ENCODE measurements at places on chromosomes 6 and 20.

GRCh38 chr6:160028487-160029275 lies 59.8 kb downstream of the IGF2R start:
- DNase-seq: no peak

DNA sequence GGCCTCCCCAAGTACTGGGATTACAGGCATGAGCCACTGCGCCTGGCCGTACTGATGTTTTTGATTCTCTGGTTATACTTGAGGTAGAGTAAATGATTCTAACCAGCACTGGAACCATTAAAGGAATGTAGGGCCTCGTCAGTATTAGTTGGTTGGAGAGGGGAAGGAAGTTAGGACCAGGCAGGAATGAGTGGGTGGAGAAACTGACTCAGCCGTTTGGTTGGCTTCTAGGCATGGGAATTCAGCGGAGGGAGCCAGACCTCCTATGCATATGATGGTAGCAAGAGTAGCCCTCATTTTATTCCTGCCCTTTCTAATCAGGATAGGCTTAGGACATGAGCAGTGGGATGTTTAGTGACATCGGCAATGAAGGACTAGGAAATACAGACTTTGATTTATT lies 19.0 kb upstream of the SERINC3 start:
- no peak for DNase-seq

DNA sequence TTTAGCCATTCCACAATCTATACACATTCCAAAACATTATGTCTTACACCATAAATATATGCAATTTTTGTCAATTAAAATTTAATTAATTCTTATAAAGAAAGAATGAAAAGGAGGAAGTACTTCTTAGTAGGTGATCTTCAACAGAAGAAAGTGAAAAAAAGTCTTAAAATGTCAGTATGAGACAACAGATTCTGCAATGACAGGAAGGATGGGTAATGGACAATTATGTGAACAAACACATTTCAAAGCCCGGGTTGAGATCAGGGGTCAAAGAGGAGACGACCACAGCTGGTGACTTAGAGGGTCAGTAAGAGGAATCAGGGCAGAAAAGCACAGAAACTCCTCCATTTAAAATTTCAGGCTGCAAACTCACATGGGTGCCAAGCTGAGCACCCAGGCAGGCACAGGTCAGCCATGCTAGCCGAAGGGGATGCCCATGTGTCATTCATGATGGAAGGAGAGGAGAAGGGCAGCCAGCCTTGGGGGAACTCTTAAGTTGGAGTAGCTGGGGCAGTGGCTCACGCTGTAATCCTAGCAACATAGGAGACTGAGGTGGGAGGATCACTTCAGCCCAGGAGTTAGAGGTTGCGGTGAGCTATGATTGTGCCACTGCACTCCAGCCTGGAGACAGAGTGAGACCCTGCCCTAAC lies 11.0 kb downstream of the VSX1 start:
- no peak for DNase-seq

GRCh38 chr6:157962601-157963302 lies 18.9 kb upstream of the SYNJ2 start:
- no peak for DNase-seq

DNA sequence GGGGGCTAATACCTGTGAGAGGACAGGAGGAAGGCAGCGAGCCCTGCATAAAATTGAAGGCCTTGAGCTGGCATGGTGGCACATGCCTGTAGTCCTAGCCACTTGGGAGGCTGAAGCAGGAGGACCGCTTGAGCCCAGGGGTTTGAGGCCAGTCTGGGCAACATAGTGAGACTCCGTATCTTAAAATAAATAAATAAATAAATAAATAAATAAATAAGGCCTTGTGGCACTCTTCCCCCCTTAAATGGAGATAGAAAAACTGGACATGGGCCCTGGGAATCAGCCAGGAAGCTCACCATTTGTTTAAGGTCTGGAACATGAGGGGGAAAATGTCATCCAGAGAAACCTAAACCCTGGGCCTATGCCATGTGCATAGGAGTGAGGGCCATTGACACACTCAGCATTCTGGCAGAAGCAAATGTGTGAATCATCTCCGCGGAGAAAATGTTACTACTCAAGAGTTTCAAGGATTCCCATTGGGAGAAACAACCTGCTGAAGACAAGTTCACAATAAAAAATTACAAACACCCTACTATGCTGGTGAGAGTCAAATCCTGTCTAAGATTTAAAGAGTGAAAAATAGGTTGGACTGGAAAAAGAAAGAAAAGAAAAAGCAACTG lies 51.9 kb upstream of the UBR2 start:
- no peak for DNase-seq

Measured in activated naive CD4-positive, alpha-beta T cell treated with anti-CD3 and anti-CD28 coated beads, Interleukin-2, amount 50 U/mL, for 16 hours (primary cell).